ENCODE measurements at places on chromosomes 12 and 14.

GRCh38 chr12:52207895-52208294 lies 16.1 kb upstream of the KRT80 start:
- no peak for DNase-seq

- DNase-seq: no peak
These were observed 1.7 kb downstream of the NCOR2 start for GRCh38 chr12:124565656-124566160.

GRCh38 chr12:52146822-52147366 lies 44.9 kb downstream of the KRT80 start:
- no peak for DNase-seq

- no peak for DNase-seq
These were observed 6.9 kb upstream of the IGFBP6 start for GRCh38 chr12:53090554-53090953.

DNA sequence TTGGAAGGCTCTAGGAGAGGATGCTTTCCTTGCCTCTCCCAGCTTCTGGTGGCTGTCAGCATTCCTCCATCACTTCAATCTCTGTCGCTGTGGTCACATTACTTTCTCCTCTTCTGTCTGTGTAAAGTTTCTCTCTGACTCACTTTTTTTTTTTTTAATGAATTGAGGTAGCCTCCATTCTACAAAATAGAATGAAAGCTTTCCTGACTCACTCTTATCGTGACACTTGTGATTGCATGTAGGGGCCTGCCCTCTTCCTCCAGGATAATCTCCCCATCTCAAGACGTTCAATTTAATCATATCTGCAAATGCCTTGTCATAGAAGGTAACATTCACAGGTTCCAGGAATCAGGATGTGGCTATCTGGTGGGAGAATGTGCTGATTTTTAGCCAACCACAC lies 153.5 kb upstream of the HMGA2 start:
- no peak for DNase-seq

- no peak for DNase-seq
These were observed 95.6 kb downstream of the GAS2L3 start for GRCh38 chr12:100668945-100669536.

DNA sequence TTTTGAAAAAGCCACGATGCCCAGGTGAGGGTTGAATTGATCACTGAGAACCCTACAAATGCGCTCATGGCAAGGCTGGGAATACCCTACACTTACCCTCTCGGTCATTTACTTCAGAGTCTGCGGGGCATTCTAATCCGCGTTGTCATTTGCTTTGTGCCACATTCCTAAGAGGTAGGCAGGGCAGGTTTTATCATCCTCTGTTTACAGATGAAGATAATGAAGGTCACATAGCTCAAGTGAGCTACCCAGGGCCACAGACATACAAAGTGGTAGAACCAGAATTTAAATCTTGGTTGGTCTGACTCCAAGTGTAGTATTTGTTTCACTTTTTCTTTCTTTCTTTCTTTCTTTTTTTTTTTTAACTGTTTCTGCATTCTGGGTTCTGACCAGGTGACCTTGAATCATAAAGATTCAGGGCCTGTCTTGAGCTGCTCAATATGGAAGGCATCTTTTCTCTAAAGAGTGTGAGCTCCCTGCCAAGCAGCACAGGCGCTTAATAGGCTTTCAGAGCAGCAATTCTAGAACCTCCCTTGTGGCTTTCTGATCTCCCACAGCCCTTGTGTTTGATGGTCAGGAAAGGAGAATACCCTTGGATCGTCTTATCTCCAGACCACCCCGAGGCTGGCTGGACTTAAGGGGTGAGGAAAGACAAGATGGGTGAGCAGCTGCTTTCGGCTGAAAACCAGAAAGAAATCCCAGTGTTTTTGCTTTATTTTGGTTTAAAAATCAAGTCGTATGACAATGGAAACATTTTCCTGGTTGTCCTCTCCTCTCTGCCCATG lies 662 bp upstream of the BATF start:
- no peak for DNase-seq

- no peak for DNase-seq
These were observed 130.8 kb downstream of the LLPH start for GRCh38 chr12:65999564-66000280.

DNA sequence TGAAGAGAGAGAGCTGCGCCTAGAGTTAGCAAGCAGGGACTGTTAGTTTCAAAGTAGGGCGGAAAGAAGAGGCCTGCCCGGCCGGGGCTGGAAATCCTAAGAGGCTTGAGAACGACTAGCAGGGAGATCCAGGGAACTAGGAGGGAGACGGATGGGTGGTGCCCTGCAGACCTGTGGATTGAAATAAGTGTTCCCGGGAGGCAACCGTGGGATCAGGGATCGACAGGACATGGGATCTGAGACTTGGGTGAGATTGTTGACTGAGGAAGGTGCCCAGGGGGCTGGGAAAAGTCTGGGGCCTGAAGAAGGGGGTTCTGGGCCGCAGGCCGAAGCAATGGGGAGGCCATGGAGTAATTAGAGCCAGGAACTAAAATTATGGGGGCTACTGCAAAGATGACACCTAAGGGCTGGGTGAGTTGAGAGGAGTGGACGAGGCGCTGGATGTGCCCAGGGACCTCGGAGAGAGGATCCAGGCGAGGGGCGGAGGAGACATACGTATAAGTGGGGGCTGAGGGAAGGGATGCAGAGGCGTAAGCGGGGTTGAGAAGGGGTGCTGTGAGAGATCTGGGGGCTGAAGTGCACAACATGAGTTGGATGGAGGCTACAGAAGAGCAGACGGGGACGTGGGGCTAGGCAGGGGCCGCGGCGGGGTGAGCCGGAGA lies 635 bp downstream of the LTA4H start:
- no peak for DNase-seq

Measured in activated gamma-delta T cell treated with anti-CD3 and anti-CD28 coated beads, Interleukin-2, amount 50 U/mL, for 16 hours (primary cell).